NCI-H2081 treated with DMSO at 0.1 percent for 48 hours (cell line): ENCODE measurements at places on chromosomes 16 and 17.

DNA sequence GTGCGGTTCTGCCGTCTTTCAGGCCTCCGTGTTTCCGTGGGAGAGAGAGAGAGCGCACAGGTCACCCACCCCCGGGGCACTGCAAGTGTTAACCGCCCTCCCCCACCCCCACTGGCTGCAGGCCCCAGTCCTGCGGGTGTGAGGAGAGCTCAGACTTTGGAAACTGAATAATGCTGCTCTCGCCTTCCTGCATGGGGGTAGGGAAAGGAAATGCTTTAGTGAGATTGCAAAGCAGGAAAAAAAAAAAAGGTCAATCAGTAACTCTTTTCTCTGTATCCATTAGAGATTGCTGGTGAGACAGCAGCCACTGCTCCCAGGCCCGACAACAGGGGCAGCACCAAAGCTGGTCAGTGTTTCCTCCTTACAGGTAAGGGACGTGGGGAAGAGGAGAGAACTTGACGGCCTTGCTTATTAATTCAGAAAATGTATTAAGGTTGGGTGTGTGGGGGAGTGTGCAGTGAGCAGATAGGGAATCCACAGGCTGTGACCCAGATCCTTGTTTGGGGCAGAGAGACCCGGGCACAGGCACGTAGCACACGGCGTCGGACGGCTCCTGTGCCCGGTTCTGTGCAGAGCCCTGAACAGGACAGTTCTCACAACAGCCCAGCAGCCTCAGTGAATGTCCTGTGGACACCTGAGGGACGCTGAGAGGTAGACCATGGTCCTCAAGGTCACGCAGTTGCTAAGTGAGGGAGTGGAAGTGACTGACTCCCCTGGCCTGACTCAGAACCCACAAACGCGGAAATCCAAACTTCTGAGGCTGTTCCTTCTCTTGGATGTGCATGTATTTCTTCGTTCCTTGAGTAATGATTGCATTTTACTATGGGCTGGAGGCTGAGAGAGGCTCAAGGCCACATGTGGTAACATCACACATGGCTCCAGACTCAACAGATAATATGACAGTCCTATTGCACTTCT lies 156.5 kb downstream of the FOXL1 start:
- no peak for DNase-seq

DNA sequence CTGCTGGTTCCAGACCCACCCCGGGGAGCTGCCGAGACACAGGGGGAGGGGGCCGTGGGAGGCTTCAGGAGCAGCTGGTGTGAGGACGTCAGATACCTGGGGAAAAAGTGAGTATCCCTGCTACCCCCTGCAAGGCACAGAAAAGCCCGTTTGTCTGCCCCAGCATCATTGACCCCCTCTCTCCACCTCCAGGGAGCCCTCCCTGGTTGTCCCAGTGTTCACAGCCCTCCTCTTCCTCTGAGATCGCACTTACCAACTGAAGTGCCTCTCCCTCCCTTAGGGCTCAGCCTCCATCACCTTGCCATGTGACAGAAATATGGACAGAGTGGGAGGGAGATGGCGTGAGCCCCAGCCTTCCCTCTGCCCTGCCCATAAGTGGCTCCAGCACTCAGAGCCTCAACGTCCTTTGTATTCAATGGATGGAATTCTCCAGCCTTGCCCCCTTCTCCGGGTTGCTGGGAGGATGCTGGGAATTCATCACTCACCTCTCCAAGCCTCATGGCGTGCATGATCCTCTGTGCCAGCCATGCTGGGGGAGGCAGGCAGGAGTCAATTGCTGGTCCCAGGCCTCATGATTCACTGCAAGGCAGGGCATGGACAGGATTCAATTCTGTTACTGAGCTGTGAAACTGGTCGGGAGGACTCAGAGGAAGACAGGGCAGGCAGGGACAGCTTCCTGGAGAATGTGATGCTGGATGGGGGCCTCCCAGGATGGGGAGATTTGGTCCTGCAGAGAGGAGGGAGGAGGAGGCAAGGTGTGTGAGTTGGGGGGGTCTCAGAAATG lies 14.6 kb downstream of the SPNS3 start:
- no peak for DNase-seq

- DNase-seq, result no peak
Measured at GRCh38 chr16:71449020-71449419, 7.2 kb upstream of the TLE7 start.

- DNase-seq, result no peak
Measured at GRCh38 chr17:1491443-1492248, 840 bp downstream of the MYO1C start.

GRCh38 chr17:70629902-70630301 lies 460.6 kb downstream of the KCNJ2 start:
- DNase-seq, result no peak

DNA sequence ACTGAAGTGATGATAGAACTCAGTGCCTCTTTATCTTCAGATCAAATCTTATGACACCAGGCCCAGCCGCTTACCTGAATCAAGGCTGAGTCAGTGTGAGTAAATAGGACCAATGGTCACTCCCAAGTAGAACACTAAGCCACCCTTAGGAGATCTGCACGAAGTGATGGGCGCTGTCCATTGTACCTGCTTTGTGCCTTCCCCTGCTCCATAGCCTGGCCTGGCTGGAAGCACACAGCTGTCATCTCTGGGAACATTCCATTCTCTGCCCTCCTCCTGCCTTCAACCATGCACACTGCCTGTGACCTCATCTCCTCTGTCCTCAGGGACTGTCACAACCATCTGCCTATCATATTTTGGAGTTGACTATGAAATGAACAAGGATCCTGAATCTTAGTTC lies 279.5 kb upstream of the ASIC2 start:
- DNase-seq, result no peak

- no peak for DNase-seq
Measured at GRCh38 chr16:70634861-70635260, 11.5 kb upstream of the IL34 start.
